GM12864 (cell line): ENCODE measurements at places on chromosomes 5 and 9.
A peak's percentile ranks its signal among the peaks of the same experiment; 100 is the strongest.

GRCh38 chr5:175789670-175790069 is 81.7 kb upstream of the CPLX2 start:
- no peak for DNase-seq

GRCh38 chr9:35070823-35071813 is 1.3 kb downstream of the VCP start:
- DNase-seq = no peak

DNA sequence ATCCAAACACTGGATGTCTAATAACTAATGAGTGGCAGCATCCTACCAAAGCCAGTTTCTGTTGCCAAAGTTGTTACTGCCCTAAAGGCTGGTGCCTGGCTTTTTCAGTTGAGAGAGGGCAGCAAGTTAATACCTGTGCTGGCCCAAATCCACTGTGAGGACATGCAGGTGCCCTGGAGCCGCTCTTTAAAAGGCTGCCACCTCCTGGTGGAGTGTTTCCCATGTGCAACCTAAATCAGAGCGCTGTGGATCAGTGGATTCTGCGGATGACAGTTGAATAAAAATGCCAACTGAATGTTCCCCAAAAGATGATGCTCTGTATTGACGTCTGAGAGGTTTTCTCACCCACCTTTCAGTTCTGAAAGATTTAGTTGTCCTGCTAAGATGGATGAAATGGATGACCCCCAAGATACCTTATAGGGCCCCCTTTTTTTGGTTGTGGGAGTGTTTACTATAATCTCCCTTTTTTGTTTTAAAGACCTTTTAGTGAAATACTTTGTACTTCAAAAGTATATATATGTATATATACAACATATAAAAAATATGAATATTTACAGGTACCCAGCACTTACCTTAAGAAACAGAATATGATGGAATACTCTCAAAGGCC is 146.4 kb downstream of the EGFLAM start:
- DNase-seq = no peak

DNA sequence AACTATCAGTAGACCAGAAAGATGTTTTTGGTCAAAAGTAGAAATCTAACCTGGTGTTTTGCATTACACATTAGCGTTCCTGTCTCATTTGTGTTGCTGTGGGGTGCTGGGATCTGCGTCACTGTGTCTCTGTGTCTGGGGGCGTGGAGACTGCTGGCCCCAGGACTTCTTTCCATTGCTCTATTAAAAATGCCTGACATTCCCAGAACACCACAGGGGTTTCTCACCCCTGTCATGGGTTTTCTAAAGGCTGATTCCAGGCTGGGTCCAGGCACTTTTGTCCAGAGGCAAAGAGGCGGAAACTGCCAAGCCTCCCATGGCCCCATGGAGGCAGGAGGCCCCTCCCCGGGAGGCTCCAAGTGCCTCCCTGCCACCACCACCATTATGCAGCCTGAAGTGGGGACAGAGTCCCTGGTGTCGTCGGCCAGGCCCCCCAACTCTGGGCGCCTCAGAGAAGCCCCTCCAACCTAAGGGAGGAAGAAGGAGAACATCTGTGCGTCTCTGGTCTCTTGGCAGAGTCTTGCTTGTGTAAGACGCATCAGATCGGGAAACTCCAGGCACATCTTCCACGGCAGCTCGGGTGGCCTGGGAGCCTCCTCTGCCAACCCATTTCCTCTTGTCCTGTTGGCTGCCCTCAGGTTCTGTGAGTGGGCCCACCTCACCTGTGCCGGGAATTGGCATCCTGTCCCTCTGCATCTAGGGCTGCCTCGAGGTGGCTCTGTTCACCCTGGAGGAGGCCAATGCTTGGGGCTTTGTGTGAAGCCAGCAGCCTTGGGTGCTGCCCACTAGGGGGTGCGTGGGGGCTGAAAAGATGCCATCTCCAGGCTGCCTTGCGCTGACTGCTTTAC is 13.8 kb upstream of the PLEKHG4B start:
- no peak for DNase-seq

DNA sequence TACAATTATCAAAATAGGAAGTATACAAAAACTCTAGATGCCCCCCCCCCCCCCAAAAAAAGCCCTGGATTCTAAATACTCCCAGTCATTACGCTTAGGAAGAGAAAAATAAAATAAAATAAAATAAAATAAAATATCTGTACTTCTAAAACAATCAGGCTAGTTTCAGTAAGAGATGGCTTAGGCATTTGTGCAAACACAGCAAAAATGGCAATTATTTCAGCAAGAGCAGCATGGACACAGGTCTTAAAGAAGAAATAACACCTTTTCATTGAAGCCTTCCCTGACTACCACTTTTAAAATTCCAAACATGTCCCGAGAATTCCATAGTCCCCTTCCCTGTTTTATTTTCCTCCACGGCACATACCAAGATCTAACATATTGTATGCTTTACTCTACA is 218.6 kb upstream of the POU5F2 start:
- DNase-seq = no peak

DNA sequence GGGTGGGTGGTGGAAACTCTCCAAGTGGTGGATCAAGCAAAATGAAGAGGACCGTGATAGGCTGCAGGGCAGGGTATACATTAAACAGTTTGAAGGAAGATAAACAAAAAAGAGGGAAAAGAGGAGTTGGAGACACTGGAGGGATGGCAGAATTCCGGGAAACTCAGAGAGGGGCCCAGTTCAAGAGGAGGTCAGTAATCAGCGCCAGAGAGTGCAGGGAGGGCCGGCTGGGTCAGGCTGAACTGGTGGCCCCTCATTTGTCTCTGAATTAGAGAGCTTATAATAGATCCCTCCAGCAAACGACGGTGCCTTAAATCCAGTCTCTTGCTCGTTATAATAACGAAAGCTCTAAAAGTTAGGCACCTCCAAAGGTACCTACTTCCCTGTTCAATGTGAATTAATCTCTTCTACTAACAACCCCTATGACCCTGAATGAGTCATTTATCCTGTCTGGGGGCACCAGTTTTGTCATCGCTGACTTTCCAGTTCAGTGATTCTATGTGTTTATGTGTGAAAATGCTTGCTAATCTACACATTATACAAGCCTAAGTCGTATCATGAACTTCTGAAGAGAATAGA is 2.4 kb upstream of the ZSWIM6 start:
- DNase-seq = no peak

GRCh38 chr5:38615042-38615441 is 58.6 kb upstream of the LIFR start:
- DNase-seq = no peak

DNA sequence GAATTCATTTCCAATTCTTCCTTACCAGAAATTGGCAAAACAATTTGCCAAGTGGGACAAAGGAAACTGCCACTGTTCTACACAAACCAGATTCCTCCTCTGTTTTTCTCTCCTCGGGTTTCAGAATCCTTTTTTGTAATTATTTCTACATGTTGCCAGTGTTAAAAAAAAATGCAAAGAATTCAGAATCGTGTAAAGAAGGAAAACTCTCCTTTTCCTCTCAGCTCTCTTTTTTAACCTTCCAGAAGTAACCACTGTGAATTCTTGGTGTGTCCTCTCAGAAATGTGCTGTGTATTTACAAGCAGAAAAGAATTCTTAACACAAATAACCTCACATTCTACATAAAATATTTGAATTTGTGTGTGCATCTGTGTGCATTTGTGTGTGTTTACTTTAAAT is 224.6 kb downstream of the DRD1 start:
- no peak for DNase-seq

GRCh38 chr5:178182158-178182876 is 4.9 kb downstream of the GMCL2 start:
- DNase-seq = no peak

GRCh38 chr9:134389642-134390041 is 63.4 kb downstream of the RXRA start:
- DNase-seq = no peak

DNA sequence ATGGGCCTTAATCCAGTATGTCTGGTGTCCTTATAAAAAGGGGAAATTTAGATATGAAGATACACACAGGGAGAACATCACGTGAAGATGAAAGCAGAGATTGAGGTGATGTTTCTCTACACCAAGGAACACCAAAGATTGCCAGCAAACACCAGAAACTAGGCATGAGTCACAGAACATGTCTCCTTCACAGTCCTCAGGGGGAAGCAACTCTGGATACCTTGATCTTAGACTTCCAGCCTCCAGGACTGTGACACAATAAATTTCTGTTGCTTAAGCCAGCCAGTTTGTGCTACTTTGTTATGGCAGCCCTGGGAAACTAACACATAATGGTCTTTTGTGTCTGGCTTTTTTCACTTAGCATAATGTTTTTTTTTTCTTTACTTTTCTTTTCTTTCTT is 41.2 kb upstream of the STRBP start:
- no peak for DNase-seq

DNA sequence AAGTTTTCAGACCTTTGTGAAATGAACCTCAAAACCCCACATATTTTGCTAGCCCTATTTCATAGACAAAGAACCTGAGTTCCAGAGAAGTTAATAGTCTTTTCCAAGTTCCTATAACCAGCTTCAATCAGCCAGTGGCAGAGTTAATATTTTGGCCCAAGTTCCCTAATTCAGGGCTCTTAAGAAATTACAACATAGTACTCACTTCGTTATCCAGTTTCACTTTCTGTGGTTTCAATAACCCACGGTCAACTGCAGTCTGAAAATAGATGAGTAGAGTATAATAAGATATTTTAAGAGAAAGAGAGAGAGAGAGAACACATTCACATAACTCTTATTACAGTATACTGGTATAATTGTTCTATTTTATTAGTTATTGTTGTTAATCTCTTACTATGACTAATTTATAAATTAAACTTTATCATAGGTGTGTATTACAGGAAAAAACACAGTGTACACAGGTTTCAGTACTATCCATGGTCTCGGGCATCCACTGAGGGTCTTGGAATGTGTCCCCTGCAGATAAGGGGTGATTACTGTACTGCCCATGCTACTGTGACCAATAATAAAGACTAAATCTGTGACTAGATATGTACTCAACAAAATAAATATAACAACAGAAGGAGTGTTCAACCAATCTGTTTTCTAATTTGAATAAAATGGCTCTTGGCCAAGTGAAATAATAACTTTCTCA is 9.3 kb upstream of the MYOT start:
- DNase-seq = peak; percentile 72

GRCh38 chr9:132647355-132647754 is 22.4 kb downstream of the DDX31 start:
- DNase-seq = no peak

GRCh38 chr5:52148679-52149078 is 639.0 kb upstream of the ITGA1 start:
- DNase-seq = no peak
